ENCODE measurements at places on chromosomes 5 and 9.

DNA sequence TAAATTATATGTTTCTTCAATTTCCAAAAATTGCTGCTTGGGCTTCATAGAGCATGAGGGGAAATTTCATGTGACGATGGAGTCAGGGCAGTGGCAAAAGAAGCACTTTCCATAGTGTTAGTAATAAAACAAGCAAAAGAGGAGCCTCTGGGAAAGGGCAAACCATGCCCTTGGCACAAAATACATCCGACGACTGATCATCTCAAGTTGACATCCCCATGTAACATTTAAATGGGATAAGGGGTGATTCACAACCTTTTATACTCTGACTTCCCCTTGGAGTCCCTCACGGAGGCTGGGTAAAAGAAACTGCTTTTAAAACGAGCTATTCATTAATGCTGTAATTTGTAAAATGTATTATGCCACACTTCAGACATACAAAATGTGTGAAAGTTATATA is 161.4 kb upstream of the DMRT1 start:
- no peak for DNase-seq

DNA sequence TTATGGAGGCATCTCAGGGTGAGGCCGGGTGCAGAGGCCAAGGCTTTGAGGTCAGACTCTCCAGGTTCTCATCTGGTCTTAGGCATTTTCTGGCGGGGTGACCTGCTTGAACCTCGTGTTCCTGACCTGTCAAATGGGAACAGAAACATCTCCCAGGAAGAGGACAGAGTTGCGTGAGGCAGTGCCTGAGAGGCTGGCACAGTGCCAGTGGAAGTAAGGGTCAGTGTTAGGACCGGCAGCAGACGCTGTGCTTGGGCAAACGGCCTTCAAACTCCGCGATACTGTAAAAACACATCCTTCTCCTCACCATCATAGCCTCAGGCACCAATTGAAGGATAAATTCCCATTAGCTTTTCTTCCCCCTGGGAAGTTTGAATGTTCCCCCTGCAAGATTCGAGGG is 55.6 kb upstream of the FCN2 start:
- DNase-seq = no peak

GRCh38 chr5:73374520-73375190 is 73.9 kb downstream of the FOXD1 start:
- no peak for DNase-seq

DNA sequence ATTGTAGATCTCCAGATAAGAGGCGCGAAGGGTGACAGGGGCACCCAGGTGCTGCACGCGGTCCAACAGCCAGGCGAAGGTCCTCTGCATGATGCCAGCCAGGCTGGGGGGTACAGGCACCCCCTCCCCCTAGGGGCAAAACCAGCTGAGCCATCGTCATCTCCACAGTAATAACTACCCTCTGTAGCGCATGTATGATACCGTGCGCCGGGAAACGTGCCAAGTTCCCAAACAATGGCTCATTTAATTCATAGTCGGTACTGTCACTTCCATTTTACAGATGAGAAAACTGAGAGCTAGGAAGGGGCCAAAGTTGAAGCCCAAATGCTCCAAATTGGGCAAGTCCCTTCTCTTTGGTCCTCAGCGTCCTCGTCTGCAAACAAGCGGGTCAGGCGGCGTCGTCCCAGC is 1.5 kb downstream of the KIF12 start:
- no peak for DNase-seq

- no peak for DNase-seq
Observed at GRCh38 chr5:64301566-64301965, 135.9 kb downstream of the RNF180 start.

- no peak for DNase-seq
Observed at GRCh38 chr5:96112123-96112670, 150.5 kb upstream of the ELL2 start.

DNA sequence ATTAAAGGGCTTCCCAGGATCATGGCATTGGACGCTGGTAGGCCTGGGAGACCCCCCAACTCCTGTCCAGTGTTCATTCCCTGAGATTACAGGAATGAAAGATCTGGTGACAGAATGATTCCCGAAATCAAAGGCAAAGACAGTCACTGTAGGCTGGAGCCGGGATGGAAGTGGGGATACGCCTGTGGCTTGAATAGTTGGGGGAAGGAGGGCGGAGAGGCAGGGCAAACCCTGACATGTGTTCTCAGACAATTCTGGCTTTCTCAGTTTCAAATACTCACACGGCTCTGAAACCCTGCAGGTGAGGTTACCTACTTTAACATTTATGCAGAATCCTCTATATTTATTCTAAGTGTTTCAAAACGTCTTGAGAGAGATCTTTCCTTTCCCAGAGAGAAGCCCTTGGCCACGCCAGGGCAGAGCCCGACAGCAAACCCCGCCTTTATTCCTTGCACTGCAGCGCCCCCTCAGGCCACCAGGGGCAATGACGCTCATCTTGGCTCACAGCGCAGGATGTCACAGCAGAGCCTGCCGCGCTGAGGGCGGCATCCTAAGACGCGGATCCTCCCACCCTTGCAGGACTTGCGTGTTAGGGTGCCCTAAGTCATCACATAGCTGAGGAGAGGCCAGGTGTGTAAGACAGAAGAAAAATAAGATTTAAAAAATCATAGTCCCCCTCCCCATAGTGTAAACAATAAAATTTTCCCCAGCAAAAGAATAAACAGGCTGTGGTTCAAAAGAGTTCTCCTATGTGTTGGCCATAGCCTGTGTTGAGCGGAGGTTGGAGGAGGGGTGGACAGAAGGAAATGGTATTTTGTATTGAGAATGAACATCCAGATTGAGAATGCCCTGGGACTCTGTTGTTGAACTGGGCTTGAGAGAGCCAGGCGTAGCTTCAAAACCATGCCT is 284.5 kb downstream of the NTRK2 start:
- peak; percentile 77 for DNase-seq

- DNase-seq = no peak
Observed at GRCh38 chr9:90024823-90025222, 420.0 kb downstream of the GADD45G start.

DNA sequence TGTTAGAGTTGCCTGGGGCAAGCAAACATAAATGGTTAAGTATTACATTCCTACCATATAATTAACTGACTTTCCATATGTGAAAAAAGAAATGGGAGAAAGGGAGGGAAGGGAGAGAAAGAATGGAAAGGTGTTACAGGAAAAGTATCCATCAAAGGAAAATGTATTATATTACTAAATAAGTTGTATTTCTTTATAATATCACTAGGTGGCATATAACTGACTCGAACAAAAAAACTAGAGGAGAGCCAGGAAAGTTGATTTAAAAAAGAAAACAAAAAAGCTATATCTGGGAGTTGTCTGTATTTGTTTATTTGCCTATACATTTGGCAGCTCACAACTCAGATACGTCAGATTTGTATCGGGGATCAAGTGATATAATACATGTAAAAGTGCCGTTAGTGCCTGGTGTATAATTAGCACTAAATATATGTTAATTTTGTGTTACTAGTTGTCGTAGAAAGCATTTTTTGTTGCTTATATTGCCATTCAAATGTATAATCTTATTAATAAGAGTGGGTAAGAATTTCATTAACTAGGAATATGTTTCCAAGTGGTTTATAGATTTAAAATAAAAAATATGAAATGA is 59.6 kb upstream of the ADAMTS19 start:
- DNase-seq = no peak

Data from stimulated activated CD8-positive, alpha-beta memory T cell treated with anti-CD3 and anti-CD28 coated beads, Interleukin-4, amount 100 ng/mL, for 48 hours (primary cell).